ENCODE measurements at places on chromosomes 5 and 9.
A peak's percentile ranks its signal among the peaks of the same experiment; 100 is the strongest.

DNA sequence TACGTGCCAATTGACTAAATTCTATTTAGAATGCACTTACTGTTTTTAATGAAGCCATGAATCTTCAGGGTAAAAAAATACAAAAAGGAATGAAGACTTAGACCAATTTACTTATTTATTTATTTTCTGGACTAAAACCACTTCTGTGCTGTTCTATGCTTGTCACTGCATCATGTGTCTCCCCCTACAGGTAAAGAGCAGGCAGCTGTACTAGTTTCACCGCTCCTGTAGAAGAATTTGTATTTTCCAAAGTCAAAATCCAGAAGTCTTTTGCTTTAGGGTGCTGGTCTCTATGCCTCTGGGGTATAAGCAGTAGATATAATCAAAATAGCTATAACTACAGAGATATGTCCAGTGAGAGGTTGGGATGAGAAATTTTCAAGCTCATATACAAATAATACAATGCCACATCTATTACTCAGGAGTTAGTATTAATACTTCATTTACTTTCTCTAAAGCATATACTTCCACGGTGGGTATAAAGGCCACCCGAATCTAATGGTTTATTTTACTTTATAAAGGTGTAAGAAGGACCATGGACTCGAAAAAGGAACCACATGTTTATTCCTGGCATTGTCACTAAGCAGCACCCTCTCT, 591.5 kb downstream of the RAB3C start:
- peak; percentile 63 for DNase-seq

GRCh38 chr9:138053321-138053868, 175.8 kb downstream of the CACNA1B start:
- no peak for DNase-seq

DNA sequence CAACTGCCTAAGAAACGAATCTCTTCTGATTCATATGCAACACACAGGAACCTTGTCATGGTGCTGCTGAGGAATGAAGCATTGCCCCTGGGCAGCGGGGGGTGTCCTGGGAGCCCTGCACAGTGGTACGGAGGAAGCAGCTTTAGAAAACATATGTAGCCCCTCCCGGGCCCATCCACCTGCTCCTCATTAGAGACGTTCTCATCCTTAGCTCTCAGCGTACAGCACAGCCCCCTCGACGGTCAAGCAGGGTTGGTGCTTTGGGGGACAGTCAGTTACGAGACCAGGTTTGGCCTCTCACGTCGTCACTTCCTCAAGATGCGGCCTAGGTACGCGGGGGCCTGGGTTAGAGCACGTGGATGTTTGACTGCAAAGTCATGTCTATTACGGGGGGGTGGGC, 28.4 kb upstream of the LAMC3 start:
- no peak for DNase-seq

- DNase-seq, result no peak
Measured at GRCh38 chr9:93252781-93253530, 69.0 kb downstream of the WNK2 start.

DNA sequence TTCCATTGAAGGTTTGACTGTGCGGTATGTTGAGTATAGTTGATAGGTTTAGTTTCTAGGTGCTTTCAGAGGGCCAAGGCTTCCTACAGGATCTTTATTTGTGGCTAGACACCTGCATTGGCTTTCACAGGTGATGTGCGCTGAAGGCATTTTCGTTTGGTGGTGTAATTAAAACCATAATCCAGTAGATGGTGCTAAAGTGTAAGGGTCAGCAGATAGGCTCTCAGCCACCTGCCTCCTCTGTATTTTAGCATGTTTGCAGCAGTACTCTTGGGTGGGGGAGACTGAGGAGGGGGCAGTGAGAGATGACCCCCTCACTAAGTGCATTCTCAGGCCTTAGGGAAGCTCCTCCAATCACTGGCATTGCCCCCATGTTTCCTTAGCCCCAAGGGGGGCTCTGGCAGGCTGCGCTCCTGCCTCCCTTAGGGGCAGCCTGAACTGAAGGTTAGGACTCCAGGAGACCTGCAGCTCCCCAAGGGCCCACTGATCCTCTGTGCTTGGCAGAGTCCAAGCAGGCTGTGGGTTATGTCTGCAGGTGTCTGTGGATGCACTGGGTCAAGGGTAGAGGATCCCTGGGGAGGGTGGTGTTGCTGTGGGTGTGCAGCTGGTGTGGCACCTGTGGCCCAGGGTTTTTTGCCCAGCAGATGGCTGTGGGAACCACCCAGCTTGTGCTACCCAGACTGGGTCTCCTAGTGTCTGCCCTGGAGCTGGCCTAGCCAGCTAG, 23.4 kb downstream of the CDK20 start:
- no peak for DNase-seq

DNA sequence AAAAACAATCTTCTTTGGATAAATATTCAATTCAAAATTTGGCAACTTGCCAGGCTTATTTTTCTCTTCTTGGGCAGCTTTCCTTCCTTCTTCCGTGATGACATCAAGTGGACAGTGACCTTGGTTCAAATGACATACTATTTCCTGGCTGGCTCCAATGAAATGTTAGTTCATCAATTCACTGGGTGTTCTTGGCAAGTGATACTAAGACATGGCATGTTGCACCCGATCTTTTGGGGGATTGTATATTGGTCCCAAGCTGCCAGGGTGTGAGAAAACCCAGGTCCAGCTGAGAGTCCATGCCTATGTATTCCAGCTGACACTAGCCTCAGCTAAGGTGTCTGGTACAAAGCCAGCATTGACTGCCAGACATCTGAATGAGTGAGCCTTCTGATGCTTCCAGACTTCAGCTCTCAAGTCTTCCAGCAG, 252.9 kb downstream of the MAT2B start:
- DNase-seq, result no peak

DNA sequence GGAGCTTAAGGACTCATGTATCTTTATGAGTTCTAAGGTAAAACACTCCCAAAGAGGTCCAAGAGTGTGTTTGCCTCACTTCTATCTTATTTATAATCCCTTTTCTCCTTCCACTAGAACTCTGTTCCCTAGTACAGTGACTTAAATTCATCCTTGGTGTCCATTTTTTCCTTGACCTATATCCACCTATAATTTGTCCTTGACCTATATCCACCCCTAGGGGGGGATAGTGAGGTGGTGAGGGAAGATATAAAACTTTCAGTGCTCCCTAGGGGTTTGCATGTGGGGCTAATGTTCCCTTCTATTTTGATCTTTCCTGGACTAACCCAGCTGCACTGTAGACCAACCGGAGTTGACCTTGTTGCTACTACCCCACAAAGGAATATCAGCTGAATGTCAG, 83.5 kb upstream of the GNAQ start:
- no peak for DNase-seq

DNA sequence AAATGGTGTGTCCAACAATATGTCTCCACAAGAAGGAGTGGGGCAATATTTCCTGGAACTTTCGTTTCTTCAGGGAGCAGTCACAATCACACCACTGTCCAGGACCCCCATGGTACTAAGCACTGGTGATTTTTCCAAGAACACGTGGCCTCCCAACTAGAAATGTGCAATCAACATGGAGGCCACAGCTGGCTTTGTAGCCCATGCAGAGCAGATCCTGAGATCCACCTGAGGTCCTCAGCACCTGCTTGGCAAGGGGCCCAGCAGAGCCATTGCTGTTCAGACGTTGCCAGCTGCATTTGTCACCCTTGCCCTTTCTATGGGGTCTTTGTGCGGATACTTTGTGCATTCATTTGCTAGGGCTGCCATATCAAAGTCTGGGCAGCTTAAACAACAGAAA, 334.5 kb upstream of the IRX4 start:
- no peak for DNase-seq

- no peak for DNase-seq
Measured at GRCh38 chr9:132584601-132585560, 2.5 kb downstream of the BARHL1 start.

DNA sequence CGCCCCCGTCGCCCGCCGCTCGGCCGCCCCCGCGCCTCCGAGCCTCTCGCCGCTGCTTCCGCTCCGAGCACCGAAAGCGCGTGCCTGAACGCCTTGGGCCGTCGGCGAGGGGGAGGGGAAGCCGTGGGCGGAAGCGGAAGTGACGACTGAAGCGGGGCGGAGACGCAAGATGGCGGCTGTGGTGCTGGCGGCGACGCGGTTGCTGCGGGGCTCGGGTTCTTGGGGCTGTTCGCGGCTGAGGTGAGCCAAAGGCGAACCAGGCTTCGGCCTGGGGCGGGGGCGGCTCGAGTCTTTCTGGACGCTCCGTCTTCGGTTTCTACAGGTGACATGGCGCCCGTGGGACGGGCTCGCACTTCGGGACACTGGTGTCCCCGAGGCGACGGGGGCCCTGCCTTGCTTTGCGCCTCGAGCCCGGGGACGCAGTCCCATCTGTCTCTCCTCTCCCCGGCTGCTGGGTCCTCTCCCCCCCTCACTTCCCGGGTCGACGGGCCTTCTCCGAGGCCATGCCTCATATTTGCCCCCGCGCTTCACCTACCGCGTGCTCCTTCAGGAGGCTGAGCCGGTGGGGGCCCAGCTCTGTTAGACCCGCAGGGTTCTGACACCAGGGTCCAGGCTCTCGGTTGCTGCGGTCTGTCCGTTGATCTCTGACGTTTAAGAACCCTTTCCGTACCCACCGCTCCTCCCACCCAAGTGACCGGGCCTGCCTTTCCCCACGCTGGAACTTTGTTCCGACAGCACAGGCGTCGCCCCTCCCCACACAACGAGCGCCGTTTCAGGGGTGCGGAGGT, at the start of the genes ENTR1 and PMPCA:
TSS of gene ENTR1 (minus strand) at position 115 of the 788 bp plus-strand sequence. CDS start 217 bp downstream, outside the sequence.
TSS of gene PMPCA (plus strand) at position 159 of the 788 bp plus-strand sequence. CDS start at position 170, 11 bp downstream.
- DNase-seq, result peak; percentile 42

- DNase-seq, result no peak
Measured at GRCh38 chr9:112531666-112532282, 45.1 kb downstream of the KIAA1958 start.

GRCh38 chr5:13763719-13764118, 180.8 kb downstream of the DNAH5 start:
- DNase-seq, result no peak

DNA sequence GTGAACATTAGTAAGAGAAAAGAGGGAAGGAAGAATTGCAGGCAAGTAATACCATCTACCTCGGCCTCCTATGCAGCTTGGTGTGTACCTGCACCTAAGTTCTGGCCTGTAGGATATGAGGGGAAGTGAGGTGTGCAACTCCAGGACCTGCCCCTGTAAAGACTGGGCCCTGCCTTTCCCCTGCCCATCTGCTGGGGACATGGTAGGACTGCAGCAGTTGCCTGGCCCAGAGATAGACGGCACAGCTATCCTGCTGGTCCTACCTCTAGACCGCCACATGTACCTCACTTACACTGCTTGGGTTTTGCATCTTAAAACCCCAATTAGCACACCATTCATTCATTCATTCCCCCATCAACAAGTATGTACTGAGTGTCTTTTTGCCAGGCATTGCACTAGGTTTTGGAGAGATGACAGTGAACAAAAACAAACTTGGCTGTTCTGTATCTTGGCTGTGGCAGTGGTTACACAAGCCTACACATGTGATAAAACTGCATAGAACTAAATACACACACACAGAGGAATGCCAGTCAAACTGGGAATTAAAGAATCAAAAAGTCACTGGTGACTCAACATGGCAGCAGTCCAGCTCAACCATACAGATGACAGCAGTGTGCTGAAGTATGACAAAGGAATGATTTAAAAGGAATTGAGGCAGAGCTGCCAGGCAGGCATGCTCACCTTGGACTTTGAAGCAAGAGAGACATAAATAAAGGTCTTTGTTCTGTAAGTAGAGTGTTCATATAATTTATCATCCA, 23.3 kb upstream of the MGAT1 start:
- DNase-seq, result peak; percentile 79

DNA sequence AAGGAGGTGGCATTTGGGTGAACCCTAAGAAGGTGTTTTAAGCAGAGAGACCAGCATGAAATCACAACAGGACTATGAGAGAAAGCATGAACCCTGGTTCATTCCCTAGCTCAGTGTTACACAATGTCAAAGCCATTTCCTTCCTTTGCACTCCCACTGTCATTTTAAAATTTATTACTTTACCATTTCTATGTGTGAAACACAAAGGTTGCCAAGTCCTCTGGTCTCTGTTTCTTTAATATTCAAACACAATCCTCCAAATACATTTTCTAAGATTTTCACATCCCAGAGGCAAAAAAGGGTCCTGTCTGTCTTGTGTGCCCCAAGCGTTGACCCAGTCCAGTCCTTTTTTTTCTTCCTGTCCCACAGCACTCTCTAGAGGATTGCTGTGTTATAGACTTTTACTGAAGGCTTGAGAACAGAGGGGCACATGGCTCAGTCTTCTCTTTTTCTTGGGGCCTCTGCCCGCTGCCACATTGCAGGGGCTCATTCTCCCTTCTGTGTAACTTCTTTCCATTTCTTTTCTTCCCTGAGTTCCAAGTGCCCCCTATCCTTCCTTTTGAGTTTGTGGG, 78.6 kb upstream of the SLC28A3 start:
- DNase-seq, result no peak

GRCh38 chr9:129365196-129365595, 187.1 kb upstream of the IER5L start:
- DNase-seq, result no peak

DNA sequence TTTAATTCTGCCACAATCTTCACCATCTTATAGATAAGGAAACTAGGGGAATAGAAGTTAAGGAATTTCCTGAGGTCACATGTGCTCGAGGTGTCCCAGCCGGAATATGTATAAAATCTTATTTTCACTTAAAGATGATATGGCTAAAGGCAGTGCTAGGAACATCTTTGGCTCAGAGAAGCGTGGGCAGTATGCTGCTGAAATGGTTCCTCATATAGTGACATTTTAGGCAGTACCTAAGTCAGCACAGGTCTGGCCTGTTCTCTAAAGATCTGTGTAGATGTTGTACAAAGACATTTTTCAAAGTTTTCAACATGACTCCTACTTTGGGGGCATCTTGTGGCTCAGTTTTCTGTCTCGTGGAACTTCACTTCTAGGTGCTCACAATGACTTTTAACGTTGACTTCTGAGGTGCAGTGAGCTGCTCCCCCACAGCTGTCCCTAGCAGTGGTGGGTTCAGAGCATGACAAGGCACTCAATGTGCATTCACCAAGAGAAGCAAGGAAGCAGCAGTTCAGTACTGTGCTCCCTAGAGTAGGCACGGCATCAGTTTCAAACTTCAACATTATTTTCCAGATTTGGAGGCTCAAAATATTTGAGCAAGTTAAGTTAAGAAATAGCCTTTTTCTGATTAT, 40.3 kb downstream of the TNFAIP8 start:
- no peak for DNase-seq

GRCh38 chr5:3317051-3317795, 278.4 kb upstream of the IRX1 start:
- DNase-seq, result no peak

DNA sequence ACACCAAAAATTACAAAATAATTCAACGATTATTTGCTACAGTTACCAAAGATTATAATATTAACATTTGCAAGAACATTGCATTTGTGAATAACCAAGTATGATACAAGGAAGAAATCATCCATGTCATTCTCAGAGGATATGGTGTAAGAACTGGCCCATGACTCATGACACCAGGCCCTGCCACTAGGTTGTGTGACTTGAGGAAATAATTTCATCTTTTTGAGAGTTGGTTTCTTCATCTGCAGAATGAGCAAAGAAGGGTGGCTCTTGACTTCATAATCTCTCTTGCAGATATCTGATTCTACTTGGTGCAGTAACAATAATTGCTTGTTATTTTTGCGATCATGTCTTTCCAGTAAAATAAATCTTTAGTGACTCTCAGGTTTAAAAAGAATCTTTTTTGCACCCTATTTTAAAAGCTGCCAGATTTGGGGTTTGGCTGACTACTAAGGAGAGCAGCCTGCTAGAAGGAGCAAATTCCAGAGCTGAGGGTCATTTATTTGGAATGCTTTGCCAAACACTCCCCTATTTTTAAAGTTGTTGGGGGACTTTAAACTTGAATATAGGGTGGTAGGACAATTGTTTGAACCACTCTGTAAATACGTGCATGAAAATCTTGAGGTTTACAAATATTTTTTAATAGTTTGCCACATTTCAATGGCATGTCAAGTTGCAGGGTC, 23.5 kb downstream of the ITGA1 start:
- DNase-seq, result no peak

GRCh38 chr5:88483964-88484672, 215.5 kb upstream of the TMEM161B start:
- no peak for DNase-seq
